ENCODE measurements at places on chromosomes 11 and 22. TPM values are rescaled to one million over a fixed set of nuclear protein-coding genes. Genes with fewer than 3 reads are reported as not detected.

The GNAZ gene
- 1.8 TPM for total RNA-seq

GRCh38 chr22:46000081-46001027 lies 23.4 kb upstream of the WNT7B start:
- H3K4me1 ChIP-seq, result peaks cover 3% of the 10 kb centered on the region
- no peaks in the 10 kb centered on the region for H3K27me3 ChIP-seq
- H3K27ac ChIP-seq, result no peak overlapping the region
- no peak overlapping the region for H3K4me3 ChIP-seq
- DNase-seq, result no peak

DNA sequence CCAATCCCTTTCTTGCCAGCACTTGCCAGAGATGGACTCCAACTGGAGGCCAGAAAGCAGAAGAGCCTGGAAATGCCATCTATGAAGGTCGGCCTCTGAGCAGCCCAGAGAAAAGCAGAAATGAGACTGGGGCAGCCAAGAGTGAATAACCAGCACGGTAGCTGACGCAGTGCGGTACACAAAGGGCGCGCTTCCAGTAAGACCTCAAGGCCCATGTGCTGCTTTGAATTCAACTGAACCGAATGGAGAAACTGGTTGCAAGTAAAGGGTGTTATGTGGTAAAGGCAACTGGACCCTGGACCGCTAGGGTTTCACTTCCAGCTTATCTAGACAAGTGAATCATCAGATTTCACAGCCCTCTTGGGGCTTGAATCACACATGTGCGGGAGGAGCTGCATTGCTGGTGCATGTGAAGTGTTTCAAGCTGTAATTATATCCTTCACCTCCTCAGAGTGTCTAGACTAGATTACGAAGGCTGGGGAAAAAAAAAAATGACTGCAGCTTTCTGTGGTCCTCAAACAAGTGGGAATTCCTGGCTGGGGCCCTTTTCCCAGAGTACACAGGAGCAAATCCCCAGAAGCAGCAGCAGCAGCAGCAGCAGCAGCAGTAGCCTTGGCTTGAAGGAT lies 128.9 kb downstream of the CCDC34 start:
- H3K4me1 ChIP-seq, result no peaks in the 10 kb centered on the region
- DNase-seq, result no peak
- H3K4me3 ChIP-seq, result no peak overlapping the region
- H3K27ac ChIP-seq, result no peak overlapping the region

The MS4A7 gene
- not detected for total RNA-seq

GRCh38 chr11:82701847-82702520 lies 31.7 kb downstream of the FAM181B start:
- no peaks in the 10 kb centered on the region for H3K36me3 ChIP-seq
- peaks cover 5% of the 10 kb centered on the region for H3K27me3 ChIP-seq
- H3K4me1 ChIP-seq, result no peaks in the 10 kb centered on the region

GRCh38 chr22:47589271-47590250 lies 827.1 kb downstream of the TBC1D22A start:
- H3K27me3 ChIP-seq, result peaks cover 9% of the 10 kb centered on the region
- no peaks in the 10 kb centered on the region for H3K36me3 ChIP-seq
- H3K4me1 ChIP-seq, result no peaks in the 10 kb centered on the region
- H3K27ac ChIP-seq, result no peak overlapping the region
- DNase-seq, result no peak
- no peak overlapping the region for H3K4me3 ChIP-seq

The HPS4 gene
- total RNA-seq, result 48.0 TPM

DNA sequence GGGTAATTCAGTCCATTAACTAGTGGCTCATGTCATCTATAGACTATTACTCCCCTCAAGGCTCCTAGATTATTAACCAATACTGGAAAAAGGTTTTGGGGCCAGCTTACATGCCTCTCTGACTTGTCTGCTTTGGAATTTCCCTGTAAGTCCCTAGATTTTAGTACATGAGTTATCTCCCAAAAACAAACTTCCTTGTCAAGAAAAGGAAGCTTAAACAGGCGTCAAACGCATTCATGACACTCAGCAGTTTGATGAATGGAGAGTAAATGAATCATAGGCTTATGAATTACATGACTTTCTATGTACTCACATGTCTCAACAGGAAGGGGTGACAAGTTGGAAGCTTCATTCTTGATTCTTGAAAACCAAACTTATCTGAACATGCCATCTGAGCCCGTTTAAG lies 70.8 kb downstream of the BLID start:
- peaks cover 19% of the 10 kb centered on the region for H3K27me3 ChIP-seq
- no peak for DNase-seq
- H3K4me1 ChIP-seq, result no peaks in the 10 kb centered on the region
- H3K36me3 ChIP-seq, result no peaks in the 10 kb centered on the region
- H3K4me3 ChIP-seq, result no peak overlapping the region

The HBG2 gene
- not detected for total RNA-seq

The APOL4 gene
- total RNA-seq, result 0.07 TPM

- H3K4me3 ChIP-seq, result no peak overlapping the region
- no peak overlapping the region for H3K27ac ChIP-seq
- no peaks in the 10 kb centered on the region for H3K4me1 ChIP-seq
- H3K36me3 ChIP-seq, result no peaks in the 10 kb centered on the region
- no peaks in the 10 kb centered on the region for H3K27me3 ChIP-seq
- no peak for DNase-seq
Measured at GRCh38 chr11:108551651-108552462, 41.7 kb downstream of the EXPH5 start.

GRCh38 chr22:27660306-27660705 lies 141.2 kb downstream of the MN1 start:
- peaks cover 10% of the 10 kb centered on the region for H3K27me3 ChIP-seq
- H3K4me1 ChIP-seq, result no peaks in the 10 kb centered on the region
- H3K27ac ChIP-seq, result no peak overlapping the region

The TRIM49 gene
- total RNA-seq, result not detected

The TBX1 gene
- total RNA-seq, result not detected

- H3K27ac ChIP-seq, result no peak overlapping the region
- H3K27me3 ChIP-seq, result peaks cover 6% of the 10 kb centered on the region
- H3K36me3 ChIP-seq, result no peaks in the 10 kb centered on the region
- H3K4me1 ChIP-seq, result no peaks in the 10 kb centered on the region
Measured at GRCh38 chr11:122069707-122070360, 46.2 kb downstream of the BLID start.

The KRTAP5-11 gene
- total RNA-seq, result not detected

The DAGLA gene
- 0.02 TPM for total RNA-seq

DNA sequence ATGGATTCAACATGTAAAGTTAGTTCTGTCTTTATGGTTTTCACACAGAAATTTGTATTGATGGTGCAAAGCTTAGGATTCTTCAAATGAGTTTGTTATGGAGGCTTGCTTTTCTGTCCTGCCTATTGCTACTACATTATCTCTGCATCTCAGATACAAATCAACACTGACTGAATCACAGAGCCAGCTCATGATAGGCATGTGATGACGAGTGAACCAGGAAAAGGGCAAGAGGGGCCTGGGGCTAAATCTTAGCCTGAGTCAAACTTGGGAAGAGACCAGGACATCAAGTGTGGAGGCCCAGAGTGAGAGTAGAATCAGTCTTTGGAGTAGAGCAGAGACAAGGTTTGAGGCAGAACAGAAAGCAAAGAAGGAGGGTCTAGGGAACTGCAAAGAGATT lies 107.1 kb upstream of the CD44 start:
- peaks cover 48% of the 10 kb centered on the region for H3K4me1 ChIP-seq
- H3K27me3 ChIP-seq, result no peaks in the 10 kb centered on the region
- no peak overlapping the region for H3K27ac ChIP-seq
- no peak overlapping the region for H3K4me3 ChIP-seq
- no peaks in the 10 kb centered on the region for H3K36me3 ChIP-seq
- no peak for DNase-seq

GRCh38 chr11:1041936-1042608 lies 5.6 kb upstream of the MUC6 start:
- H3K4me1 ChIP-seq, result no peaks in the 10 kb centered on the region
- H3K27me3 ChIP-seq, result peaks cover 6% of the 10 kb centered on the region
- no peak for DNase-seq
- no peaks in the 10 kb centered on the region for H3K36me3 ChIP-seq
- no peak overlapping the region for H3K27ac ChIP-seq

All from activated naive CD4-positive, alpha-beta T cell treated with anti-CD3 and anti-CD28 coated beads for 36 hours (primary cell).